ENCODE measurements at places on chromosomes 1 and 21.

DNA sequence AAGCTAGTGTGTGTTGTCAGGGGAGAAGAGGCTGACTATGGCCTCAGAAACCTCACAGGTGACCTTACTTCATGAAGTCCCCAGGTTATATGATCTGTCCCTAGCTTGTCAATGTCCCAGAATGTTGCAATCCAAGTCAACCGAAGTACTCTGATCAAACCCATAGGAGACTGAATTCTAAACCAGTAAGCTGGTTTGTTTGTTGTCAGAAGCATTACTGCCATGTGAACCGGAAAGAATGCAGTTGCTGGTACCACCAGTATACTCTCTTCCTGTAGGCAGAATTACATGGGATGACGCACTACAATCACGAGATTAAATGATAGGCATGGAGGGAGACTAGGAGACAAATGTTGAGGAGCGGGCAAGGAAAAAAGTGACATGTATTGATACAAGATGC is 26.1 kb upstream of the MAN1A2 start:
- DNase-seq: no peak

DNA sequence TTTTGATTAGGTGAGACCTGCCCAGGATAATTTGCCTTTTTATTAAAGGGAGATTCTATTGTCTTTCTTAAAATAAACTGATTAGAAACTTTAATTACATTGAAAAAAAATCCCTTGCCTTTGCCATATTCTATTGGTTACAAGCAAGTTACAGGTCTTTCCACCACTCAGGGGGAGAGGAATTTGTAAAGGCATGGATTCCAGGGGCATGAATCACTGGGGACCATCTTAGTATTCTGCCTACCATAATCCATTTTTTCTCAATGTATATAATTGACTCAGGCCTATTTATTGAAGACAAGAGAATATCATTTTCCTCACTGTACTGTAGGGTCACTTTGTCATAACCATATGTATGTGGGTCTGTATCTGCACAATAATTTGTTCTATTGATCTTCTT is 124.3 kb upstream of the PDE4B start:
- DNase-seq: no peak

GRCh38 chr1:205067031-205067430 is 17.2 kb downstream of the TMEM81 start:
- no peak for DNase-seq

DNA sequence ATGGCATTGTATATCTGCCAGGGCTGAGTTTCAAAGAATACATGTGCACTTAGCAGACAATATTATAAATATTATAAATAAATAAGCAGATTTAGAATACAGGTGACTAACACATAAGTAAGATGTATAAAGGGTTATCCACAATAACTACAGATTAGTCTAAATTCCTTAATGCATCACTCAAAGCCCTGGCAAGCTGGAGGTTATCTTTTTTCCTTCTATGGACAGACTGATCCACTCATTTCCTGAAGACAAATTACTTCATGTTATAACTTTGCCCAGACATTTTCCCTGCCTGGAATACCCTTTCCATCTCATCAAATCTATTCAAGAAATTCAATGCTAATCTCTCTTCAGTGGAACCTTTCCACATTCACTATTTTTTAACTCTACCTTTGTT is 38.8 kb downstream of the LUZP1 start:
- DNase-seq: no peak

DNA sequence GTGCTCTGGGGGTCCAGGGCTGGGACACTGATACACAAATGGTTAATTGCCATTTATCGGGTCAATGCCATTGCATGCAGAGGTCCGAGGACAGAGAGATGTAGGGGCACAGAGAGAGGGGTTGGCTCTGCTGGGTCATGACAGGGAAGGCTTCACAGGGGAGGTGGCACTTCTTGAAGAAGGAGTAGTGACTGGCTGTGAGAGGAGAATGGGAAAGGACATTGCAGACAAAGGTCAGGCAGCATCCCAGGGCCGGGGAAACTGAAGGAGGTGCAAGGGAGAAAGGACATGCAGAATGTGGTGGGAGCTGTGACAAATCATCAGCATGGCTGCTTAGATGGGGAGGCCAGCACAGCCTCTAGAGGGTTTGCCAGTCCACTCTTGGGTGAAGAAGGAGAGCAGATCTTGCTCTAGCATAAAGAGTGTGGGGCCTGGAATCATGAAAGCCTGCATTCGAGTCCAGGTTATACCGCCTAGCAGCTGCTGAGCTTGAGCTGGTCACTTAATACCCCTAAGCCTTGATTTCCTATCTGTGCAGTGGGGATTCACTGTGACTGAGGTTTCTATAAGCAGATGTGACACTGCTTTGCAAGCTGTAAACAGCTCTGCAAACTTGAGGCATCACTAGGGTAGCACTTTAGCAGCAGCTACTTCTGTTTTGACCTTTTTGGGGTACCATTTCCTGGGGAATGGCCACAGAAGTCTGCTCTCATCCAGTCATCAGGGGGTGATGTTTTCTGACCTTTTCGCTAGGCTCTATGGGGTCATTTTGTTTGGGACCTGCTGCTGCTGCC is 59.2 kb upstream of the EPS8L3 start:
- peak; percentile 32 for DNase-seq

Data from endodermal cell (in vitro differentiated cells).